Activated gamma-delta T cell treated with Interleukin-2 at 50 U/mL for 16 hours (primary cell): ENCODE measurements at places on chromosomes 12 and 14.

GRCh38 chr12:52971679-52972329 lies 22.9 kb downstream of the KRT18 start:
- no peak for DNase-seq

- no peak for DNase-seq
Measured at GRCh38 chr14:81550001-81550637, 16.5 kb upstream of the SEL1L start.

DNA sequence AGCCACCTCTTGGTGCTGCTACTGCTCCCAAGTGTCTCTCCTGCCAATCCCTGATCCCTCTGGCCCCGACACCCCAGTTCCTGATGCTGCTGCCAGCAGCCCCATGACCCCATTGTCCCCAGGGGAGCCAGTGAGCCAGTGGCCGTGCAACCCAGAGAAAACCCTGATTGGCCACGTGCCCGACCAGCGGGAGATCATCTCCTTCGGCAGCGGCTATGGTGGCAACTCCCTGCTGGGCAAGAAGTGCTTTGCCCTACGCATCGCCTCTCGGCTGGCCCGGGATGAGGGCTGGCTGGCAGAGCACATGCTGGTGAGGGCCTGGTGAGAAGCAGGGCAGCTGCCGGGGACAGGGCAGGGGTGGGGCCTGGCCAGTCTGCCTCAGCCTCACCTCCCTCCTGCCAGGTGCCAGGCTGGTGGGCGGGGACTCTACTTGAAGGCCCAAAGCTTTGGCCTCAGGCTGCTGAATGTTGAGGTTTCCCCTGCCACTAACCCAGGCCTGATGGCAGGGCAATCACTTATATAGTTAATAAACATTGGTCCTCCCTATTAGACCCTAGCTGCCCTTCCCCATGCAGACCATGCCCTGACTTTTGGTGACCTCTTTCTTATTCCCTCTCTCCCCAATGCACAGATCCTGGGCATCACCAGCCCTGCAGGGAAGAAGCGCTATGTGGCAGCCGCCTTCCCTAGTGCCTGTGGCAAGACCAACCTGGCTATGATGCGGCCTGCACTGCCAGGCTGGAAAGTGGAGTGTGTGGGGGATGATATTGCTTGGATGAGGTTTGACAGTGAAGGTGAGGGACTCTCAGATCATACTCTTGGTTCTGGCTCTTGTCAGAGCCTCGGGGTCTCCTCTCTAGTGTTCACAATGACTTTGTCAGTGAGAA lies 5.1 kb downstream of the PCK2 start:
- no peak for DNase-seq

GRCh38 chr14:77208291-77208978 lies 26.8 kb downstream of the TMEM63C start:
- DNase-seq, result peak; percentile 53

DNA sequence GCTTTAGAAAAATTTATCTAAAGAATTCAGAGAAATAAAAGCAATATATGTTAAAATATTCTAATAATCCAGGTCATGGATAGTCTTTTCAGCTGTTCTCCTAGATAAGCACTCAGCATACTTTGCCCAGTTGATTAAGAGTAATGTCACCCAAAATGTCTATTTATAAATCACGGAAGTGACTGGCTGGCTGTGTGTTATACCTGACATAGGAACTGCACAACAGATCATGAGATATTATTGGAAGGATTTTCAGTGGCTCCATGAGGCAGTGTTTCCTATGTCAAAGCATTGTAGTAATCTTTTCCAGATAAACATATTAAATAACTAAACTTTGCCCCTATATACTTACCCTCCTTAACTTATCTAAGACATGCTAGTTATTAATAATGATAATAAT lies 128.8 kb downstream of the ITPR2 start:
- no peak for DNase-seq

- no peak for DNase-seq
Measured at GRCh38 chr14:86933958-86934595, 1058.9 kb downstream of the GALC start.

DNA sequence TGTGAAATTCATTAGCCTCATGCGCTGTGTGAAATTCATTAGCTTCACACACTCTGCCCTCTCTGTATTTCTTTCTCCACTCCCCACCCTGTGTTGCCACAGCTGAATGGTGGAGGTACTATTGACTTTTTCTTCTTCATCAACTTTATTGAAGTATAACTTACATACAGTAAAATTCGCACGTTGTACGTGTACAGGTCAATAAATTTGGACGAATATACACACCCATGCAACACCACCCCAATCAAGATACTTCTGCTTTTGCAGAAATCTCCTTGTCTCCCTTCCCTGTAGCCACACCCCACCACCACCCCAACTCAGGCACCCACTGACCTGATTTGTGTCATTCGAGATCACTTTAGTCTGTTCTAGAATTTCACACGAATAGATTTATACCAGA lies 51.8 kb downstream of the FBXL14 start:
- no peak for DNase-seq

DNA sequence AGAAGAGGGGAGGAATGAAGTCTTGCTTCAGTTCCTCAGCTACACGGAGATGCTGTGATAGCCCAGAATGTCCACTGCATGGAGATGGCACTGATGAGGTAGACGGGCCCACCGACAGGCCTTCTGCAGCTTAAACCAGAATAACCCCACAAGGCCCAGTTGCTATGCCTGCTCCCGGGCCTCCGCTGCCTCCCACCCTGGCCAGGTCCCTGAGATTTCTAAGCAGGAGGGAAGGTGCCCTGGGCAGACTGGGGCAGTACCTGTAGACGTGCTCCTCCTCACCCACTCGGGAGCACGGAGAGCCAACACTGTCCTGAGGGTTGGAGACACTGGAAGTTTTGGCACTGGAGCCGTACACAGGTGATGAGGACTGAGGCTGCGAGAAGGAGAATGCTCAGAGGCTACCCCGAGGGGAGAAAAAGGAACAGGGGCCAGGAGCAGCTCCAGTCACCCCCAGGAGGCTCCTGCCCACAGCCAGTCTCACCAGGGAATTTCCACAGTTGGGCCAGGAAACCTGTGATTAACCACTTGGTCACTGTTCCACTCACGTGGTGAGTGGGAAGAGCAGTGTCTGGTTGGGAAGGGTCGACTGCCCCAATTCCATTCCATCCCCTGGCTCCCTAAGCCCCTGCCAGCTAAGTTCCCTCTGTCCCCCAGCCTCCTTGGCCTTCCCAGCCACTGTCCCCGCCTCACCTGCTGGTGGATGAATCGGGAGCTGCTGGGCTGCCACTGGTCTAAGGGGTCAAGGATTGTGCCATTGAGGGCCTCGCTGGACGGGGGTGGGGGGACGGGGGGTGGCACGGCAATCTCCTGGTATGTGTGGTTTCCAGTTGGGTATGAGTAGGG lies 22.8 kb upstream of the RPLP0 start:
- DNase-seq, result no peak

DNA sequence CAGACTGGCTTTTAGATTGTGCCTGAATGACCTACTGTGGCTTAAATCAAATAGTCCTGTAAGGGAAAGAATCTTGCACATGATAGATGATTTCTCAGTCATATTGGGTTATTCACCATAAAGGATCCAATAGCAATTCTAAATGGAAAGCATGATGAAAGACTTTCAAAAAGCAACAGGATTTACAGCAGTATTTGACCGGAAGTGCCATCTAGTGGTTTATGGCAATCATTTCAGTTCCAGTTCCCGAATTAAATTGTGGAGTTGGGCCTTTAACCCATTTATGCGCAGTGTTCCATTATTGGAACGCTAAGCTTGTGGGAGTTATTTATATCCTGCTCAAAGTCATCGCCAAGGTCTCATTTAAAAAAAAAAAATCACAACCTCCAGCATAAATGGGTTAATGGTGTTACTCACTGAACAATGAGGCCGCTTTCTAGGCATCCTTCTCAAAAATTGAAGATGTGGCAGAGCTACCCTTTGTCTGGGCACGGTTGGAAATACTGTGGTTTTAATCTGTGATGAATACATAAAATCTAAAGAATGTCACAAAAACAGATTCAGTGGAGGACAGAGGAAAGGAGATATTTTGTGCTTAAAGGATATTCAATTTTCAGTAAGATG lies 60.8 kb upstream of the REP15 start:
- no peak for DNase-seq

DNA sequence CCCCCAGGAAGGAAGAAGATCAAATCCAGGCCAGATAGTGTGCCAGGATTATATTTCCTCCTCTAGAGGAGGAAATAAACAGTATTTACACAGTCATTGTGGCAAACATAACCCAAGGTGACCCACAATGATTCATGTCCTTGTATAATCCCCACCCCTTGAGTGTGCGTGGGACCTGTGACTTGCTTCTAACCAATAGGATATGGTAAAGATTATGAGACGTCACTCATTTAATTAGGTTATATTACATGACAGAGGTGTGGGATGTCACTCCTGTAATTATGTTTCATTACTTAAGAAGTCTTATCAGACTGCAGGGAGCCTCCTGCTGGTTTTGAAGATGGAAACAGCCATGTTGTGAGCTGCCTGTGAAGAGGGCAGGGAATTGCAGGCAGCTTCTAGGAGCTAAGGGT lies 12.2 kb upstream of the CATSPERB start:
- DNase-seq, result no peak

DNA sequence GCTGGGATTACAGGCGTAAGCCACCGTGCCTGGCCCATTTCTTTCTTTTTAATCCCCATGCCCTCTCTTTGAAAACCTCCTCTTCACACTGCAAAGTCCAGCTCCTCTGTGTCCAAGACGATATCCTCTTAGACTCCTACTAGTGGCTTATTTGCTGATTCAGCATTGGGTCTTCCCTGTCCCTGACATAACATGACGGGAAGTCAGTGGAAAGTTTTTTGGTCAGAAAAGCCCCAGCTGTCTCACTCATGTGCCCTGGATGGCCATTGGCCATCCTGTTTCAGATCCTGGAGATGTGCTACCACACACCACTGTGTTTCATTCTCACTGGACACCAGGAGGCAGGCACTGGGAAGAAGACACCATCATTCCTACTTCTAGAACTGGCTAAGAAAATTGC lies 102.6 kb upstream of the MED13L start:
- DNase-seq, result no peak

DNA sequence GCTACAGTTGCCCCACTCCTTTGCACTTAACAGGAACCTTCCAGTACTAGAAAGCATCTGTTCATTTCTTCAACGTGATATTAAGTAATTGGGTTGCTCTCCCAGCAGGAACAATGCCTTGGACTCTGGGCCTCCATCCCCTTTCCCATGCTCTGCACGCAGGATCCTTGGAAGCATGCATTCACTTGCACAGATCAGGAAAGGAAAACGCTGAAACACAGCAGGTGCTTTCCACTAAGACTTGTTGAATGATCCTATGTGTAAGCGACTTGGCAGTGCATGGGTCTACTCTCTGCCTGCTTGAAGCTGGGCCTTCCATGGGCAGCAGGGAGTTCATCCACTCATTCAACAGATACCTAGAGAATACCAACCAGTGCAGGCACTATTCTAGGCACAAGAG lies 2.3 kb downstream of the LTBP2 start:
- DNase-seq, result no peak

- no peak for DNase-seq
Measured at GRCh38 chr14:31541702-31542101, 19.5 kb upstream of the NUBPL start.

GRCh38 chr12:49537752-49538509 lies 899 bp upstream of the KCNH3 start:
- DNase-seq, result no peak

- no peak for DNase-seq
Measured at GRCh38 chr14:43855556-43855955, 651.5 kb downstream of the FSCB start.

GRCh38 chr14:79511146-79511545 lies 700.2 kb downstream of the DIO2 start:
- no peak for DNase-seq

- DNase-seq, result no peak
Measured at GRCh38 chr14:104588066-104588857, 8.7 kb downstream of the C14orf180 start.

DNA sequence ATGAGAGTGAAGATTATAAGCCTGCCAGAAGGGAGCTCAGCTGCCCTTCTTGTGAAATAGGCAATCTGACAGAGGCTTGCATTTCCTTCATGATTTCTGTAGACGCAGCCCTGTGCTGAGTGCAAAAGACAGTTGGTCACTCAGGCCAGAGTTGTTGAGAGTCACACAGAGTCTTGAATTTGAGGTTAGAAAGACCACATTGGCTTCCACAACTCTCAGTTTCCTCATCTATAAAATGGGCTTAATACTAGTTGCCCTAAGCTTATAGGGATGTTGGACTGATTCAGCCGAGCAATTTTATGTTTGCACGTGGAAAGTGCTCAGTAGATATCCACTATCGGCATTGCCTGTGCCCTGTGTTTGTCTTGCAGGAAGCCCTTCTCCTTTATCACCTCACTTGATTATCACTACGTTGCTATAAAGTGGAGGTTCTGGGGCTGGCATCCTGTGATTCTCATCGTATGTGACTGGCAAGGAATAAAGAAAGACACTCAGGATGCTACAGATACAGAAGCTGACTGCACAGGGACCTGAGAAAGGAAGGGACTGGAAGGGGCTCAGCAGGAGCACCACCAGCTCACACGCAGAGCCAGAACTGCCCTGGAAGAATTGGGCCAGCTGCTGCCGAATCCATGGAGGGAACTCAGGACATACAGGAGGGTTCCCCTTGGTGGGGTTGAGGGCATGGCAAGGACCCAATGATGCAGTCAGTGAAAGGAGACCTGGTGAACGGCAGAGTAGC lies 19.8 kb upstream of the SERPINA4 start:
- DNase-seq, result no peak

GRCh38 chr12:1559676-1560091 lies 34.7 kb downstream of the FBXL14 start:
- no peak for DNase-seq

DNA sequence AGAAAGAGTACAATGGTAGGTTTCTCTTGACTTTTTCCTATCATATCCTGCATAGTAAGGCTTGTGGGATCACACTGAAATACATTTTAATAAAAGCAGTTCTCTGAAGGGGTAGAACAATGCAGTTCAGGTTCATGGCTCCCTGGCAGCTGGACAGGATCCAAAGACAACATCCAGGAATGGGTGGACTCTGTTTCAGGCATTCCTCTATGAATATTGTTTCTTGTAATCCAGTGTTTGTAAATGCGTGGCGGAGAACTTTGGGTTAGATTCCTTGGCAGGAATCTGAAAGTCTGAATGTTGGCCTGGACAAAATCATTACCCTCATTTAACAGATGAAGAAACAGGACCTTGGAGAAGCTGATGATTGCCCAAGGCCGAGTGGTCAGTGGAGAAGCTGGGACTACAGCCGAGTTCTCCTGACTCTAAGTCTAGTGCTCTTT lies 43.5 kb downstream of the SYNE2 start:
- no peak for DNase-seq

- DNase-seq, result no peak
Measured at GRCh38 chr12:107374161-107374840, 281.0 kb upstream of the CRY1 start.

DNA sequence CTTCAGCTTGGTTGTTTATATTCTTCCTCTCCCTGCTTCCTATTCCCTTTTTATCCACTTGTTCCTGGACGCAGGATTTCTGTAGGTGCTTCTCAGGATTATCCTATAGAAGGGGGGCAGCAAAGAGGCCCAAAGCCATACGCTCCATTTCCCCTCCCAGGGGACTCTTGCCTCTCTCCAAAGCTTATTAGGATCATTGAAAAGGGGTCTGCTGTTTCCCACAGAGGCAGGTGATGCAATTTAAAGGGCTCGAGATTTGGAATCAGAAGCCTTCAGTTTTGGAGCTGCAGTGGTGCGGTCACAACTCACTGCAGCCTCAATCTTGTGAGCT lies 31.5 kb upstream of the SYNDIG1L start:
- no peak for DNase-seq
